Regular cardiac myocyte (primary cell): ENCODE measurements at places on chromosomes 13 and 19. TPM values are rescaled to one million over a fixed set of nuclear protein-coding genes. Genes with fewer than 3 reads are reported as not detected.

The SPINT2 gene
- 3.3 and 10.7 TPM in 2 replicates for total RNA-seq

The COMP gene
- 0.28 and 0.77 TPM in 2 replicates for total RNA-seq

The SPIB gene
- not detected in 2 replicates for total RNA-seq

The IGFL2 gene
- total RNA-seq, result 1.1 TPM in 1 of 2 replicates, not detected in the other

The TUBB4A gene
- total RNA-seq, result 1.1 TPM in 1 of 2 replicates, not detected in the other

The CRX gene
- not detected in 2 replicates for total RNA-seq

The KLK1 gene
- total RNA-seq, result not detected in 2 replicates

The KIR2DL4 gene
- total RNA-seq, result not detected in 2 replicates

The BEST2 gene
- not detected in 2 replicates for total RNA-seq

The ZNF773 gene
- 24.0 and 44.5 TPM in 2 replicates for total RNA-seq

The EDNRB gene
- total RNA-seq, result 5.4 and 11.8 TPM in 2 replicates

The GARIN5A gene
- 0.28 TPM in 1 of 2 replicates, not detected in the other for total RNA-seq

The TLE2 gene
- total RNA-seq, result 0.58 and 3.4 TPM in 2 replicates

The SIGLEC7 gene
- not detected in 2 replicates for total RNA-seq

The ACER1 gene
- total RNA-seq, result not detected in 2 replicates

The C19orf67 gene
- 0.56 TPM in 1 of 2 replicates, not detected in the other for total RNA-seq
